KG1 (cell line): ENCODE measurements at places on chromosomes 12 and 14.

DNA sequence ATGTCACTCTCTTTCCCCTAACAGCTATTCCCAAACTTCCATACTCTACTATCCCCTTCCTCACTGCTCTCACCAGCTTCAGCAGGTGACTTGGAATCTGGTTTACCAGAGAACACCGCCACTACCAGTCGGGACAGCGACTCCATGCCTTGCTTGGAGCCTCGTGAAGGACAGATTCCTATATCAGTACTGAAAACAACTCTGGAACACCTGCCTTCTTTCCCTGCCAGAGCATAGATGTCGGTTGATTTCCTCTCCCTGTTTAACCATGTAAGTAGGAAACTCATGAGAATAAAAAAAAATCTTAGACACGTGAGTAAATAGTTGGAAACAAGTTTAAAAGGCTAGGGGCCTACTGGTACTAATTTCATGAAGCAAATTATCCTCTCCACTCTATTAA lies 219.5 kb upstream of the ABCD2 start:
- no peak for DNase-seq

GRCh38 chr12:50642761-50643160 lies 121.1 kb upstream of the ATF1 start:
- DNase-seq: no peak

GRCh38 chr14:96747006-96747405 lies 50.2 kb upstream of the VRK1 start:
- no peak for DNase-seq

- DNase-seq: no peak
These were observed 217.4 kb upstream of the PDE3A start for GRCh38 chr12:20150835-20151422.

- DNase-seq: no peak
These were observed 86.2 kb upstream of the GNG2 start for GRCh38 chr14:51774209-51774608.

GRCh38 chr12:67783393-67783792 lies 134.8 kb downstream of the DYRK2 start:
- DNase-seq: no peak

GRCh38 chr12:110149086-110149660 lies 25.0 kb downstream of the IFT81 start:
- DNase-seq: no peak

GRCh38 chr14:38900887-38901286 lies 202.1 kb downstream of the SEC23A start:
- DNase-seq: no peak

- peak; percentile 50 for DNase-seq
These were observed 6.9 kb upstream of the ADCY6 start for GRCh38 chr12:48795550-48796455.

GRCh38 chr14:75453817-75454434 lies 26.1 kb downstream of the JDP2 start:
- DNase-seq: no peak

DNA sequence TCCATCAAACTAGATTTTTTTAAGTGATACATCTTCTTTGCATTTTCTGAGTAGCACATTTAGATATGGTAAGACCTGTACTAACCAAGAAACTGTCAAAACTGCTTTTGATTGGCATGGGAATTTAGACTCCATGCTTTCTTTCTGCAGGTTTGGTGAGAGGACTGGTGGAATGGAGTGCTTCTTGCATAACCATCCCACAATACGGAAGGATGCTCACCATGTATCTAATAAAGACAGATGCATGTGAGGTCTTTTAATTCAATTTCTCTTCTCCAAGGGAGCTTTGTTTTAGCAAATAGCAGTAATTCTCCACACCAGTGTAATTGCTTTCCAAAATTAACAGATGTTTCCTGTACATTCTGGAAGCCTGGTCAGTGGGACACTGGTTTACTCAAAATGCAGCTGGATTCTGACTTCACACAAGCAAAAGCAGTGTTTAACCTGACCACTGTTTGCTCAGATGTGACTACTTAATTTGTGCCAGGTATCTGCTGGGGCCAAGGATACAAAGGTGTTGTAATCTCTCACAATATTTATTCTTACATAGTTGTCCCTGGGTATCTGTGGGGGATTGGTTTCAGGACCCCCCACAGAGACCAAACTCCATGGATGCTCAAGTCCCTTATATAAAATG lies 26.1 kb downstream of the FGD6 start:
- DNase-seq: no peak
